ENCODE measurements at places on chromosomes 13 and 19.

DNA sequence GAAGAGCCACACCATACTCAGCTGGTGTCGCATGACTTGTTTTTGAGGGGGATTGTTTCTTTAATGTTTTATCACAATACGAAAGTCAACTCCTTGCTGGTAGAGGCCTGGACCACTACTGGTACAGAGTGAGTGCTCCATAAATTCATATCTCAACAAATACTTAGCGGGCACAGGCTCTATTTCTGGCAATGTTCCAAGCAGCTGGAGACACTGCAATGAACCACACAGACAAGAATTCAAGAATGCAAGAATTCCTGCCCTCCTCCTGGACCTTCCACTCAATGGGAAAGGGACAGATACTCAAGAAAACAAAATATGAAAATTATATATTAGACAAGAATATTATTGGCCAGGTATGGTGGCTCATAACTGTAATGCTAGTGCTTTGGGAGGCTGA lies 5.1 kb upstream of the FXYD5 start:
- no peak for DNase-seq

DNA sequence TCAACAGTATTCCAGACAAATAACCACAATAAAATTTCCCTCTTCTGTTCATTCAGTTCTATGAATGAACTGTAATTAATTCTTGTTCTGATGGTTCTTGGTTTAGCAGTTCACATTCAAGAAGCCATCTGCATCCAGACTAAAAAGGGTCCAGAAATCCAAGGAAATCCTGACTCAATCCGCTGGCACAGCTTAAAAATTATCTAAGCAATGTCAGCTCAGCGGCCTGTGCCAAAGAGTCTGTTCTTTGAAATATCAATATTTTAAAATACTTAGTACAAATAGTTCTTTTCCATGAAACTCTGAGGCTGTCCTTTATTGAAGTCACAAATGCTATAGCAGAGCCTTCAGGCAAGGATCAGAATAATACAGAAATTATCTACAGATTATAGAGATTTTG lies 57.2 kb downstream of the DHRS12 start:
- no peak for DNase-seq

- no peak for DNase-seq
Observed at GRCh38 chr13:93004919-93005318, 221.7 kb upstream of the GPC6 start.

- DNase-seq: no peak
Observed at GRCh38 chr19:12112701-12113100, 27.4 kb downstream of the ZNF20 start.

DNA sequence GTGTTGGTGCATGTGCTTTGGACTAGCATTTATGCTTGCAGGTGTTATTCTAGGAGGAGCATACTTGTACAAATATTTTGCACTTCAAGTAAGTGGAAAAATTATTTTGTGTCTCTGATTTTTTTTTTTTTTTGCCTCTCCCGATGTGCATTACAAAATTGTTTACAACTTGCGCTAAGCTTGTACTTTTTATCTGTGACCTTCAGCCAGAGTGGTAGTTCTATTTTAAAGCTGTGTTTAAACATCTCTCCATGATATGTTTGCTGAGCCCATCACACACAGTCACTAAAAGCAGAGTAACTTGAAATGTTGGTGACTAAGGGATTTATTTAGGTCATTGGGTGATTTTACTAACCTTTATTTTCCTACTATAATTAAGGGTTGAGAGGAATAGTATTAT lies 20.8 kb downstream of the ITM2B start:
- DNase-seq: no peak

GRCh38 chr19:1237754-1238368 lies at the start of gene CBARP:
CBARP (minus strand) TSS chr19:1238005; CDS start chr19:1236100, 1,905 bp downstream.
- DNase-seq: no peak

- no peak for DNase-seq
Observed at GRCh38 chr13:25902455-25902854, 149.4 kb downstream of the SHISA2 start.

- DNase-seq: no peak
Observed at GRCh38 chr13:110037925-110038573, 251.7 kb upstream of the IRS2 start.

DNA sequence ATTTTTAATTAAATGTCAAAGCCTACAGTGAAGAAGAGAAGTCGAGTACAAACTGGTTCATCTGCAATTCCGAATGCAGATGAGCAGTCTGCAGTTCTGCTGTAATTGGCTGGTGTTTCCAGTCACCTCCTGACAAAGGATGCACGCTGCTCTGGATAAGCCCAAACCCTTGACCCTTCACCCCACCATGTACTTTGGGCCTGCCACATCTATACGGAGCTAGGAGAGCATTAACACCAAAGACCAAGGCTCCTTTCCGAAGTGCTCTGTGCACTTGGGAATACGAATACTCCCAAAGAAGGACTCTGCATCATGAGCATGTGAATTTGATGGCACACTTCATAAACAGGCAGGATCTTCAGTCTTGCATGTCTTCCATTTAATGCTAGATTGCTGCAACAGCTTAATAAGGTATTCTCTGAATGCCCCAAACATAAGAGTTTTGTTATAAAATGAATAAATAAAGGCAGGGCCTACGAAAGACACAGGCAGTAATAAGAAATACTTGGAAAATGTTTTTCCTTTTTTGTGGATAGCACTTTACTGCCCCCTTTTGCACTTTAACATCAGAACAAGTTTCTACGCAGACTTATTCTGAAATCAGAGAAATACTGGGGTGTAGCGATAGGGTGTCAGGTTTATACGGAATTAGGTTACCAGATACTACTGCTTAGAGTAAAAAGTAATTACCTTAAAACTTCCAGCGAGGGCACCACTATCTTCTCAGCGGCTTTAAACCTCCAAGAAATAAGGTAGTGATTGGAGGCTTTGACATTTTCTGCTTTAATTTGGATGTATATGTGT lies 15.0 kb downstream of the EFNB2 start:
- no peak for DNase-seq

- no peak for DNase-seq
Observed at GRCh38 chr13:69948016-69948415, 159.6 kb upstream of the ATXN8OS start.

DNA sequence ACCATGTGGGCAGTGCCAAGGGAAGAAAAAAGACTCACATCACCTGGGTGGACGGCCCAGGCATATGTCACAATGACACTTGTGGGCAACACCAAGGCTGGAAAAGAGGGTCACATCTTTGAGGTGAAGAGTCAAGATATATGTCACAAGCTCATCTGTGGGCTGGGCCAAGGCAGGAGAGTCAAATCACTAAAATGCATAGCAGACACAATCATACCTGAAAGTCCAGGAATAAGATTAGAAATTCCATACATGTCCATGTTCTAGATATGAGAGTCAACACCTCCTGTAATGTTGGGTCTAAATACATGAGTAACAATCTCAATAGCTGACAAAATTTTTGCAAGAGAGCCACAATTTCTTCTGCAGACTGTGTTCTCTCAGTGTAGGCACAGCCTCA lies 145.0 kb downstream of the ZNF675 start:
- no peak for DNase-seq

DNA sequence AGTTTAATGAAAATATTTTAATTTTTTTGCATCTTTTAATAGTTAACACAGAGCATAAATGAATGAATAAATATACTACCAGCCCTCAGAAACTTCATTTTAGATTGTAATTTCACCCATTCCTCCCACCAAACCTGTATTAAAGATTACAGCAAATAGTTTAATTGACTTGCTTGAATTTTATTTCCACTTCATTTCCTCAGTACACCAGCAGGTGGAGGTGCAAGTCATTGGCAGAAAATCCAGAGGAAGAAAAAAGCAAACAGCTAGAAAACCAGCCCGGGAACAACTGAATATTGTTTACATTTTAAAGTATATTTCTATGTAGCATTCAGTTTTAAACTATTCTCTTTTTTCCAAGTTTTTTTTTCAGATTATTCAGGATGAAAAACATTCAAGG lies 177.8 kb downstream of the OLFM4 start:
- DNase-seq: no peak

DNA sequence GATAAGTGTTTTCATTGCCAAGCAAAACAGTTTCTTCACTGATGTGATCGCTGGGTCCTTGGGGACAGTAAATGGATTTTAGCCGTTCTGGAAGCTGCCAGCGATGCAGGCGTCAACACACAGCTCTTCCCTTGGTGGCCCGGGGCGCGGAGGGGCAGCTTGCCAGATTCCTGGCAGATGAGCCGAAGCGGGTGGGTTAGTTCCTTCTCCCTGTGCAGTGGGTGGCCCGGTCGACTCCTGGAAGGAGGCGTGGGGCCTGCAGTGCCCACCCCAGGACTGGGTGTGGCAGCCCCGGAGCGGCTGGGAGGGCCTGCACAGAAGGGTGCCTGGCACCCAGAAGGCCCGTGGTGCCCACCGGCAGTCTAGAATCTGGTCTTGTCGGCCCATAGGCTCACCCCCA lies 69.0 kb downstream of the KDM4B start:
- DNase-seq: no peak

GRCh38 chr13:51768976-51769375 lies 35.0 kb downstream of the DHRS12 start:
- DNase-seq: no peak

DNA sequence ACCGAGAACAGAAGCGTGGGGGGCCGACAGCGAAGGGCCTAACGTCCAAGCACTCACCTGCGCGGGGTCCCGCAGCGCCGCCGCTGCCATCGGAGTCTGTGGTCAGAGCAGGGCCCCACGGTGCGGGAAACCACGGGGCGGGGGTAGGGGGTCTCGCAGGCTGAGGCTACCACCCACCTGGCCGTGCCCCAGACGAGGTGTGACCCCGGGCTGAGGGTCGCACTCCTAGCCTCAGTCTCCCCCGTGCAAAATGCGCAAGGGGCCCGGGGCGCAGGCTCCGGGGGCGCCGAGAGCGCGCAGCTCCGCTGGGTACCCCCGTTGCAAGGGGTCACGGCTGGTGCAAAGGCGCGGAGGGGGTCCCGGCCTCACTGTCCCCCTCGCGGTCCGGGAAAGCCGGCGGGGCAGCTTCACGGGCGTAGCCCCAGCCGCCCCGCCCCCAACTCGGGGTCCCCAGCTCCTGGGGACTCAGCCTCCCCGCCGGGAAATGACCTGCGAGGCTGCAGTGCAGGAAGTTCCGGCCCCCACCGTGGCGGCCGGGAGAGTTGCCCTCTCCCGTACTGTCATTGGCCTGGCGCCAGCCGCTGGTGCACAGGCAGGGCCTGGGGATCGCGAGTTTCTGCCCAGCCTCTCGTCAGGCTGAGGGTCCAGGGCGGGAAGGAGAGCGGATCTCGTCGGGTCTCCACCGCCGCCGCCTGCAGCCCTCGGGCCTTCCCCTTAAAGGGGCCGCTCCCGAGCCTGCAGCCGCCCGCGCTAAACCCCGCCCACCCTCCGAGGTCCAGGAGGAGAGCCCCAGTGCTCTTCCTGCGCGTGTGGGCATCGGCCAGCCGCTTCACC lies at the start of gene ZNF792:
Gene ZNF792 (minus strand): TSS at position 657 of the 834 bp plus-strand sequence. CDS start 567 bp downstream, at position 90.
- DNase-seq: peak; percentile 22

GRCh38 chr13:38538422-38538821 lies 148.5 kb upstream of the FREM2 start:
- no peak for DNase-seq

- DNase-seq: no peak
Observed at GRCh38 chr13:53513226-53513625, 484.6 kb downstream of the OLFM4 start.

DNA sequence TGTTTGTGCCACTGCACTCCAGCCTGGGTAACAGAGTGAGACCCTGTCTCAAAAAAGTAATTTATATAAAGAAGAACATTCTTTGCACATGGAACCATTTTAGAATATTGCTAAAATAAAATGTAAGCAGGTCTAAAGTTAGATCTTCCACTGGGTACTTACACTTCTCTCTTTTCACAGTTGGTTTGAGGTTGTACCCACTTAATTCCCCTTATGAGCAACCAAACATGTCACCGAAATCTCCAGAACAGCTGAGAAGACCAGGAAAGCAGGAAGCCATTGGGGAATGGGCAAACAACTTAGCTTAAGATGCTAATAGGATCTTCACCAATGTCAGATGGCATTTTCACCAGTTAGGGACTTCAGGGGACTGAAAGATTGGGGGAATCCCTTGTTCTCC lies 18.8 kb downstream of the NLRP4 start:
- DNase-seq: no peak

DNA sequence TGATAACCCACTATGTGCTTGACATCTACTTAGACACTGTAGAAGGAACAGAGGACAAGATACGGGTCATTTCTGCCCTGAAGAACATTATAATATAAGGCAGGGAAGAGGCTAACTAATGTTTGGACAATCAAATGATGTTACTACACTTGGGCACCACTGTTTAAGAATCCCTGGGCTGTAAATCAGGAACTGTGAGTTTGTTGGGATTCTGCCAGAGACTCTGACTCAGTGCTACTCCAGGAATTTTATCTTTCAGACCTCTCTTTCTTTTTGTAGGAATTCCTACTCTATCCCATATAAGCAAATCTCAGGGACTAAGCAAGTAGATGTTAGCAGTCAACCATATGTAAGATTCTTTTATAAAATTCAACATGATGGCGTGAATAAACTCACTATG lies 3.1 kb upstream of the ZNF471 start:
- no peak for DNase-seq

DNA sequence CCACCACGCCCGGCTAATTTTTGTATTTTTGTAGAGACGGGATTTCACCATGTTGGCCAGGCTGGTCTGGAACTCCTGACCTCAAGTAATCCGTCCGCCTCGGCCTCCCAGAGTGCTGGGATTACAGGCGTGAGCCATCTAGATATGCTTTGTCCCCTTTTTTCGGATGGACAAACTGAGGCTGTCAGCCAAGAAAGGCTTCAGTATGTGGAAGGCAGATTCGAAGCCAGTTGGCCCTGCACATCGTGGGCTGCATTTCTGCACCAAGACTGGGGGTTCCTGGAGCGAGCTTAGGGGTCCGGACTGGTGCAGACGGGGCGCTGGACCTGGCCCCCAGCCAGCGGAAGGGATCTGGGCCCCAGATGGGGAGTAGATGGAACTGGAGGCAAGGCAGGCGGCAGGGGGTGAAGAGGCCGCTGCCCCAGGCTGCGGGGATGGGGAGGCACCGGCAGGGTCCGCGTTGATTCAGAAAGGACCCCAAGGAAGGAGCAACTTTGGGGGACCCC lies 9.7 kb upstream of the JUND start:
- no peak for DNase-seq

DNA sequence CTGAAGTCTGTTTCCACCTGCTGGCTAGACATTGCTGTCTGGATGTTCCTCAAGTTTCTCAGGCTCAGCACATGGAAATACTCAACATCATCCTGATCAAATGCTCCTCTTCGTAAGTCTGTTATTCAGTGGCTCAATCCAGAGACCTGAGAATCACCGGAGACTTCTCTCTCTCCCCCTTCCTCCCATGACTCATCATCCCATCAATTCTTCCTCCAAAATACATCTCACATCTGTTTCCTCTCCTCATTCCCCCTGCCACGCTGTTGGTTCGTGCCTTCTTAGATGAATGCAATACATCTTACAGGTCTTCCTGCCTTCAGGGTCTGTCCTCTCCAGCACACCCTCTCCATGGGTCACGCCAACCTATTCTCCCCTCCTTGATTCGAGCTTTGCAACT lies 7.4 kb upstream of the RXFP2 start:
- no peak for DNase-seq

DNA sequence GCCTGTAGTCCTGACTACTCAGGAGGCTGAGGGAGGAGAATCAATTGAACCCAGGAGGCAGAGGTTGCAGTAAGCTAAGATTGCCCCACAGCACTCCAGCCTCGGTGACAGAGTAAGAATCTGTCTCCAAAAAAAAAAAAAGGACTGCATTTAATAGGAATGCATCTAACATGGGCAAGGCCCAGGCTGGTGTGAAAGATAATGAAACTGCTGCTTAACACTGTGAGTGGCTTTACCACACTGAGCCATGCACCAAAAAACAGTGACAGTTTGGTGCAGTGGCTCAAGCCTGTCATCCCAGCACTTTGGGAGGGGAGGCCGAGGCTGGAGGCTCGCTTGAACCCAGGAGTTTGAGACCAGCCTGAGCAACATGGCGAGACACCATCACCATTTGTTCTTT lies 8.6 kb downstream of the GTF2F1 start:
- no peak for DNase-seq
